ENCODE measurements at places on chromosomes 2 and 18.

GRCh38 chr18:76699923-76700322 is 122.4 kb upstream of the ZNF236 start:
- DNase-seq, result no peak

- no peak for DNase-seq
Measured at GRCh38 chr18:46693996-46694395, 37.0 kb upstream of the LOXHD1 start.

DNA sequence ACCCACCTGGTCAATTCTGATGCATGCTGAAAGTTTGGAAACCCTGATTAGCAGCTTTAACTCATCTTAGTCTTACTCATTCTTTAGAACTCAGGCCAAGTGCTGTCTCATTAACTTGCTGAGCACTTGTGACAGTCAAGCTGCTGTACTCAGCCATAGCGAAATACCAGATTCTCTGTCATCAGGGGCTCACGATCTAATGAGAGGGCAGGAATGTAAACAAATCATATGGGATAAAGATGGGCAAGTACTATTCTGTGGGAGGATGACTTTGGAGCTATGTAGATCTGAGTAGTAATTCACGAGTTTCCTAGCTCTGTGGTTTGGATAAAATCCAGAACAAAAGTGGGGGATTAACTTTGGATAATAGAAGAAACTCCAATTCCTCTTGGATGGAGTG is 376.6 kb downstream of the HRH4 start:
- DNase-seq, result no peak

- DNase-seq, result no peak
Measured at GRCh38 chr18:76376668-76377358, 118.2 kb downstream of the ZNF516 start.

- no peak for DNase-seq
Measured at GRCh38 chr2:10700078-10700803, 10.5 kb upstream of the NOL10 start.

DNA sequence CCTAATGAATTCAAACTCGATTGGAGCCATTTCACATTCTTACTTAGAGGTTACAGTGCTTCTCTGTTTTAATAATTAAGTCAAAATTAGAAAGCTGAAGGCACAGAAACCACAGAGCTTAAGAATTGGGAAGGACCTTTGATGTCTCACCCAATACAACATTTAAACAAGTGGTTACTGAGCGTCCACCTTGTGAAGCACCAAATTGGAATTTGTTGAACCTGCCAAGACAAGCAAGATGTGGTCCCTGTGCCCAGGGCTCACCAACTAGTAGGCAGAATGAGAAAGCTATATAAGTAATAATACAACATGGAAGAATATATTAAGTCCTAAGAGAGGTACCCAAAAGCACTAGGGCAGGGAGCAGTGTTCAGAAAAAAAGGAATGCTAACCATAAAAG is 64.5 kb upstream of the NPAS2 start:
- no peak for DNase-seq

DNA sequence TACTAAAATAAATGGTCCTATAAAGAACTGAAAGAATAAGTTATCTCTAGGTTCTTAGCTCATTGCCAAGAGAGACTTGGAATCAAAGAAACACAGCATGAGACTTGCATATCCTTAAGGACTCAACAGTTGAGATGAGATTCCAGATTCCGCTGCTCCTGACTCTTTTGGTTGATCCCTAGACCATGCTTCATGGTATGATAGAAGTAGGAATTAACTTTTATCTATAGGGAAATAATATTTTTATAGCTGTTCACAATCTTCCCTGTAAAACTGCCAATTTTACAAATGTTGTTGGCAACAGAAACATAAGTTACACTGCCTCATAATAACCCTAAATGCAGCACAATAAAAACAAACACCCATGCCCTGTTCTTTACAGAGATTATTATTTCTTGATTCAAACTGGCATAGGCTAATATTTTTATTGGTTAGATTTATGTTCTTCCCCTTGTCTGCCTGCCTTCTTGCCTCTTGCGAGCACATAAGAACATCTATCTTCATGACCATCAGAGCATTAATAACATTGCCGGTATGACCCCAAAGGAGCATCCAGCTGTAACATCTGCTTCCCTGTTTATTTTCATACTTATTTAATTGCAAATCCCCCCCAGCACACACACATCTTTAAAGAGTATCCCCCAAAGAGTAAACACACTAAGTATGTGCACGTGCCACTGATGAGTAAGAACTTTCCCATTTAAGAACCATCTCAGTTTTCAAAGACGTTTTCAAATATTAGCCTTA is 735.7 kb upstream of the SLC8A1 start:
- no peak for DNase-seq

DNA sequence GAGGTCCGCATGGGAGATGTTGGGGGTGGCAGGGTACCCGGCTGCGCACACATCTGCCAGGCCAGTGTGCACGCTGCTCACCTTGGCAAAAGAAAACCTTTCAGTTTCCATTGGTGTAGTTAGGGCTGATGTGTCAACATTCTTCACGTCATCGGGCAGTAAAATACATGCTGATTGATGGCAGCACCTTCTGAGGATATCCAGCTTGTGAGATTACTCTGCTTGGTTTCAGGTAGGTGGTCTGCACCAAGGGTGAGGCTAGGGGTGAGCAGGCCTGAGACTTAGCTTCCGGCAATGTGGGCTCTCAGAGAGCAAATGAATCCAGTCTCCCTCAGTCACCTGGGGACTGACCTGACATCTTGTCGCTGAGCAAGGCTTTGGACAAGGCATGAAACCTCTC is 19.3 kb upstream of the ACKR3 start:
- DNase-seq, result no peak

GRCh38 chr2:6602471-6602870 is 263.2 kb downstream of the CMPK2 start:
- DNase-seq, result no peak

GRCh38 chr2:150601280-150602038 is 114.0 kb upstream of the RND3 start:
- no peak for DNase-seq

- no peak for DNase-seq
Measured at GRCh38 chr18:14976736-14977430, 228.9 kb downstream of the ANKRD30B start.

GRCh38 chr18:74895686-74896085 is 298.0 kb downstream of the ZNF407 start:
- DNase-seq, result no peak

GRCh38 chr2:196808083-196808665 is 981 bp downstream of the C2orf66 start:
- no peak for DNase-seq

- no peak for DNase-seq
Measured at GRCh38 chr2:12824351-12824777, 107.6 kb downstream of the TRIB2 start.

- no peak for DNase-seq
Measured at GRCh38 chr2:224400174-224400810, 1.6 kb downstream of the FAM124B start.

- no peak for DNase-seq
Measured at GRCh38 chr2:45734336-45734735, 82.9 kb downstream of the PRKCE start.

DNA sequence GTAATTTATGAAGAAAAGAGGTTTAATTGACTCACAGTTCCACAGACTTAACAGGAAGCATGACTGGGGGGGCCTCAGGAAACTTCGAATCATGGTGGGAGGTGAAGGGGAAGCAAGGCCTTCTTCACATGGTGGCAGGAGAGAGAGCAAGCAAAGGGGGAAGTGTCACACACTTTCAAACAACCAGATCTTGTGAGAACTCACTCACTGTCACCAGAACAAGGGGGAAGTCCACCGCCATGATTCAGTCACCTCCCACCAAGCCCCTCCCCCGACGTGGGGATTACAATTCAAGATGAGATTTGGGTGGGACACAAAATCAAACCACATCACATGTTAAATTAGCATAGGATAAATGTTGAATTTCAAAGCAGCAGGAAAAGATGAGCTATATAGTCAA is 56.2 kb downstream of the STRADB start:
- DNase-seq, result no peak

- peak; percentile 78 for DNase-seq
Measured at GRCh38 chr2:159111346-159111927, 143.0 kb downstream of the TANC1 start.

GRCh38 chr2:230128623-230129342 is 60.1 kb upstream of the SLC16A14 start:
- DNase-seq, result no peak
